ENCODE measurements at places on chromosomes 7 and 10.

GRCh38 chr7:68162712-68163111 is 1166.1 kb downstream of the TYW1 start:
- DNase-seq: no peak

DNA sequence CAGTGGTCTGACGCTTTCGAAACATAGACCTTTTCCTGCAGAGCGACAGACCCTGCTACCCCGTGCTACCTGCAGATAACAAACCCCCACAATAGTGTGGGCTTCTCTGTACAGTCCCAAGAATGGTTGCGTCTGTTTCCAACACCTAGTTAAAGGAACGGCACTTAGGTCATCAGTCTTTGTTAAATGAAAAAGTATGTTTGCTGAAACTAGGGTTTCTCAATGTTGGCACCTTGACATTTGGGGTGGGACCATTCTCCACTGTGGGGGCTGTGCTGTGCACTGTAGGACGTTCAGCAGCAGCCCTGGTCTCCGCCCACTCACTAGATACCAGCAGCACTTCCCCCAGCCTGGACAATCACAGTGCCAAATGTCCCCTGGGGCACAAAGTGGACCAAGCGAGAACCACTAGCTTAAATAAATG is 13.7 kb downstream of the TECTB start:
- DNase-seq: no peak

DNA sequence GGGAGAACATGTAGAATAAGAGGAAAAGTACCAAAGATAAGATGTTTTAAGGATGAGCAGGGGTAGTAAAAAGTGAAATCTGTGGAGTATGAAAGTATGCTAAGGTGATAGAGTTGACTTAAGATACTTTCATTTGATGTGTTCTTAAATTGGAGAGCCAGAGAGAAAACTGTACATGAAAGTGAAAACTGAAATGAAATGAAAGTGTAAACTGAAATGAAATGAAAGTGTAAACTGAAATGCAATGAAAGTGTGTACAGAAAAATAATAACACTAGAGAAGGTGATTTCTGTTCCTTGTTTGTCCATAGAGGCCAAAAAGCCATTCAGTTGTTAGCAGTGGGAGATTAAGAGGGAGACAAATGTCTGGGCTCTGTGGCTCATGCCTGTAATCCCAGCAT is 17.5 kb downstream of the AHR start:
- no peak for DNase-seq

GRCh38 chr7:83610649-83611304 is 38.2 kb downstream of the SEMA3E start:
- no peak for DNase-seq

DNA sequence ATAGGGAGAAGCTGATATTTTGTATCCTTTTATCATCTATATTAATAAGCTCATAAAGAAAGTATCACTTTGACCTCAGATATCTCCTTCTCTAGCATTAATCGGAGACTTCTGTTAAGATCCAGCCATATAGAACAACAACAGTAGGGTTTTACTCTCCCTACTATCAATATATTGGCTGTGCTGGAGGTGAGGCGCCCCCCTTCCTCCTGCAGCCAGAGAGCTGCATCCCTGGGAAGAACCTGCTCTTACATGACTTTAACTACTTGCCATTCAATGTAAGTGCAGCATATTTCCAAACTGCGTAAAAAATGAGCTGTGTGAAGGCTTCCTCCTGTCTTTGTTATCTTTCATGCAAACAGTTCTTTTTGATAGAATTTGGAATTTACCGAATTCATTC is 247.8 kb downstream of the SDK1 start:
- no peak for DNase-seq

DNA sequence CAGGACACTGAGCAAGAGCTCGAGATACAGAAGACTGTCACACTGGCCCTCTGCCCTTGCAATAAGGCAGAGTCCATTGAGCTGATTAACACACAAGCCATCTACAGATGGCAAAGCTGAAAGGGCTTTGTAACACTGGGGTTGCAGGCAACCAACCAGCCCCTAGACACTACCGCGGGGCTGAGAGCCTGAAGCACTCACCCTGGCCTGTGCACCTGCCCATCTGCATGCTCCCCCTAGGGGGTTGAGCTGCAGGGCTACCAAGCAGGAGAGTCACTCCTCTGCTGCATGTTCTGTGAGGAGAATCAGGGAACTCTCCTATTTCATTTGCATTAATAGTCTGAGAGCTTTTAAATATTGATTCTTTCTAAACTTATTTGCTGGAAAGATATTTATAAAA is 128.1 kb upstream of the VIPR2 start:
- DNase-seq: no peak

DNA sequence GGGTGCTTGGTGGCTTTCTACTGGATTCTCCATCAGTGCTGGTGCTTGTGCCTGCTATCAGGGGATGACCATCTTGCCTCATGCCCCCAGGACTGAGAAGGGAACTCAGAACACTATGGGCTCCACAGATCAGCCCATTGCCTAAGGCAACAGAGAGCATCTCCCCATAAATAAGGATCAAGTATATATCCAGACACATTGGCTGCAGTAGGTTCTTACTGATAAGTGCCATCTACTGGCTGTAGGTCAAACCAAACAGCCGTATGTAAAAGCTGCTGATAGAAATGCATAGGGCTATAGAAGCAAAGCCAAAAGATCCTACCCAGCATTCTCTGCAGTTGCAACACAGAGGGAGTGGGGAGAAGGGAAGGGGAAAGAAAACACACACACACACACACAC is 153.7 kb downstream of the CDK14 start:
- no peak for DNase-seq

DNA sequence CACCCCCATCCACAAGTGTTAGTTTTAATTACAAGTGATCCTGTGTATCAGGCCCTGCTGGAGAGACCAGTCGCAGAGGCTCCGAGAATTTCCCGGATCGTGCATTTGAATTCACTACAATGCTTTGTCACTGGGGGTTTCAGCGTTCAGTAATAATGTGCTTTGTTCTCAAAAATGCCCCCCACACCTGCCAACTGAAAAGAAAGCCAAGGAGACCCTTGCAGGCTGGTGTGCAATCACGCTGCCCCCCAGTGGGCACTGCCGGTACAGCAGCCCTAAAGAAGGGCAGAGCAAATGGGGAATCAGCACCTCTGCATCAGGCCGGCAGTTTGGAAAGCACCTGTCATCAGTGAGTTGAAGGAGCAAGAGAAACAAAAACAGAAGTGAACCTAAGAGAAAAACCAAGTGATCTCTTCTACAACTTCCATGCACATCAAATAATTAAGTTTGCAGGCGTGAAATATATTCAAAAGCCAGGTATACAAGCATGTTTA is 177.6 kb downstream of the PARD3 start:
- peak; percentile 50 for DNase-seq

DNA sequence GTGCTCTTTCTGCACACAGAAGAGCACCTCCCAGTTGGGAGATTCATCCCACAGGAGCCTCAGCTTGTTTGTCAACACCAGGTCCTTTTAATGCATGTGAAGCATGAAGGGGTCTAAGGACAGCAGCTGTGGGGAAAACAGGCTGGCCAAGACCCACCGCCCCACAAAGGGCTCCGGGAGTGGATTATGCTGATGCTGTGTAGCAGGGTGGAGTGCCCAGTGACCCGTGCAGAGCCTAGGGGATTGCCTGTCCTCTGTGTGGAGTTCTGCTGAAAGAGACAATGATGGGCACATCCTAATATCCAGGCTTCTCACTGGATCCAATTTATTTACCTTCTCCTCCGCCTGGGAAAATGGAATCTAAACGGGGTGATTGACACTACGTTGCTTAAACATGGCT is 74.0 kb downstream of the PIP4K2A start:
- no peak for DNase-seq

DNA sequence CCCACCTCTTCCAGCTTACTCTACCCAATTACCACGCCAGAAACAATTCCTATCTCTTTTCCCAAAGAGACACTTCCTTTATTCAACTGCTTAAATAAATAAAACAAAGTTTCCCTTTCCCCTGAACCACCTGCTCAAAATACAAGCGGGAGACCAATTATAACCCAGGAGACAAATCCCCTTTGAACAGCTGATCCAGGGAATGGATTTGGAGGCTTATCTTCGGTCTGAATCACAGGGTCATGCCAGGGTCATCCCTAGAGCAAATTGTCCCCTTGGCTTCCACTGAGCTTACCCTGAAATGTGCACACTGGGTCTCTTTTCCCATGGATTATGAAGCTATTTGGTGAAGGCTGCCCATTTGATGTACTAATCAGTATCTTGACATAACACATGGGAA is 99.9 kb upstream of the JAZF1 start:
- no peak for DNase-seq

DNA sequence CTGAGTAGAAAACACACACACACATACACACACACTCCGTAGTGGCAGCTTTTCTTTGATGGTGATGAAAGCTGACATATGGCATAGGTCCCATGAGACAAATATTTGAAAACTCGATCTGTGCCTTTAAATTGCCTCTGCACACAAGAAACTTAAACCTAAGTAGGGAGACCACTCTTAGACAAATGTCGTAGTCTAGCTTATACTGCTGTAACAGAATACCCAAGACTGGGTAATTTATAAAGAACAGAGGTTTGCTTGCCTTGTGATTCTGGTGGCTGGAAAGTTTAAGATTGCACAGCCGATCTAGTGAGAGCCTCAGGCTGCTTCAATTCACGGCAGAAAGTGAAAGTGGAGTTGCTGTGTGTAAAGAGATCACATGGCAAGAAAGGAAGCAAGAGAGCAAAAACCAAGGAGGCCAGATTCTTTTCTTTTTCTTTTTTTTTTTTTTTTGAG is 489.4 kb upstream of the SORCS1 start:
- DNase-seq: no peak

DNA sequence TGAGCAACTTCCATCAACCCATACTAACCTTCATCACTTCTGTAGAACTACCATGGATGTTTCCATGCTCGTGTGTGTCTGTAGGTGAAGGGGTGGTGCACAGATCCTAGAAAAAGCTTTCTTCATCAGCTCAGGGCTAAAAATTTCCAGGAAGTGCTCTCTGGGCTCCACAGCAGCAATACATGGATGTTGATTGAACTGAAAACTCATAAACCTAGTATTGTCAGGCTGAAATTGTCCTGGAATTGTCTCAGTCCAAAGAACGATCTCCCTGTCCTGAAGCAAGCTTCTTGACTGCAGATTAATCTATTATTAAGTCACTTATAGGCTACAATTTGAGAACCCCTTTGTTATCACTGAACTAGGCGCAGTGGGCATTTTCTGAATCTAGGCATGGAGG is 39.8 kb downstream of the ENO4 start:
- DNase-seq: no peak

- DNase-seq: no peak
Observed at GRCh38 chr7:80584778-80585177, 53.7 kb upstream of the CD36 start.

DNA sequence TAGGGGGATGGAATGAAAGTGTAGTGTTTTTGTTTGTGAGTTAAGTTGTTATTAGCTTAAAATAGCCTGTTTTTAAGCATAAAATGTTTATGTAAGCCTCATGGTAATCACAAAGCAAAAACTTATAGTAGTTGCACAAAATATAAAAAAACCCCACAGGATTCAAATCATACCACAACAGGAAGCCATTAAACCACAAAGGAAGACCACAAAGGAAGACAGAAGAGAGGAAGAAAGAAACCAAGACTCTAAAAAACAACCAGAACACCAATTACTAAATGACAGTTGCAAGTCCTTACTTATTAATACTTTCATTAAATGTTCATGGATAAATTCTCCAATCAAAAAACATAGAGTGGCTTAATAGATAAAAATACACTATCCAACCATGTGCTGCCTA is 63.6 kb downstream of the ANKRD7 start:
- DNase-seq: no peak

- no peak for DNase-seq
Observed at GRCh38 chr7:134954197-134955082, 31.9 kb upstream of the AGBL3 start.

DNA sequence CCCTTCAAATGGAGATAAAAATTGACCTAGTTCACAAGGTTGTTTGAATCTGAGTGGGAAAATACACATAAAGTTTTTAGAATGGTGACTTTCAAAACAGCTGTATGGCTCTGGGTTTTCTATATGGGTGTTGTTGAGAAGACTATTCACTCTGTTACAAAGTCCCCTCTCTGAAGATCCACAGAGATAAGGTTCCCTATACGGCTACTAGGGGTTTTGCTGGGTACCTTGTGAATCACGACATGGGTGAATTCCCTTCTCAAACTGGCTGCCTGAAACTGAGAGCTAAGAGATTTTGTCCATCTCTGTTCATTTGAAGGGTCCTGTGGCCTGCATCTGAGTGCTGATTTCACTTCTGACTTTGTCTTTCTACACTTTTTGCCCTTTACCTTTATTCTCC is 11.8 kb upstream of the SLC13A1 start:
- no peak for DNase-seq

- DNase-seq: no peak
Observed at GRCh38 chr10:76640806-76641205, 996.8 kb downstream of the KCNMA1 start.

GRCh38 chr10:32955299-32955772 is 2.7 kb downstream of the ITGB1 start:
- no peak for DNase-seq

- DNase-seq: no peak
Observed at GRCh38 chr10:131662851-131663250, 238.0 kb upstream of the PPP2R2D start.

DNA sequence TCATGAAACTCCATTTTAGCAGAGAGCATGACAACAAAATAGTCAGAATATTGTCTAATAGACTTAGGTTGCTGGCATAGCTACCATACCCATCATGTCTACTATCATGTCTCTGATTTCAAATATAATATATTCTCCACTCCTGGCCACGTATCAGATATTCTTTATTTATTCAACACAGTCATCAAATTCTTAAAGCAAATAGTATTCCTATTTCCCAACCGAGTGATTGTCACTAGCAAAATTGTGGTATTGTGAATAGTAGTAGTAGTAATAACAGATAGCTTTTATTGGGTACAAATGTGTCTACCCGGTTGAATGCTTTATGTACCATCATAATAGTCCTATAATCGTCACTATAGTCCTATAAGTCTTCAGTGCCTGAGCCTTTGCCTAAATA is 918.6 kb downstream of the KCNMA1 start:
- no peak for DNase-seq

DNA sequence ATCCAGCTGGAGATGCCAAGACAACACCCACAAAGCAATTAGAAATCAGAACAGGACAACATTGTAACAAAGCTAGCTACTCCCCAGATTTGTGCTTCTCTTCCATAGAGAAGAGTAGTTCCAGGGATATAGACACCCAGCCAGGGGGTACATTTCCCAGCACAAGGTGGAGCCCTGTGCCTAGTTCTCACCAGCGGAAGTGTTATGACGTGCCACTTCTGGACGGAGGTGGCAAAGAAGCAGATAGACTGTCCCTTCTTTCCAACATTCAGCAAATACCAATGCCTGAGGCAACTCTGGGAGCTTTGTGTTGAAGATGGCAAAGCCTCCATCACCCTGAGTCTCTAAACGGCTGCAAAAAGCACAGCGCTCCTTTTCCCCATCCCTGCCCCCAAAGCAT is 23.4 kb upstream of the GSAP start:
- DNase-seq: no peak

GRCh38 chr10:75782463-75783248 is 351.2 kb downstream of the LRMDA start:
- no peak for DNase-seq

Measured in stimulated activated CD4-positive, alpha-beta T cell treated with anti-CD3 and anti-CD28 coated beads, Interleukin-1b, Interleukin-23, amount 100 ng/mL, for 1 hour (primary cell).